ENCODE measurements at places on chromosomes 11 and 22. TPM values are rescaled to one million over a fixed set of nuclear protein-coding genes. Genes with fewer than 3 reads are reported as not detected.

The GAB4 gene
- 0.22 TPM for total RNA-seq

The DLG2 gene
- 3.8 TPM for total RNA-seq

DNA sequence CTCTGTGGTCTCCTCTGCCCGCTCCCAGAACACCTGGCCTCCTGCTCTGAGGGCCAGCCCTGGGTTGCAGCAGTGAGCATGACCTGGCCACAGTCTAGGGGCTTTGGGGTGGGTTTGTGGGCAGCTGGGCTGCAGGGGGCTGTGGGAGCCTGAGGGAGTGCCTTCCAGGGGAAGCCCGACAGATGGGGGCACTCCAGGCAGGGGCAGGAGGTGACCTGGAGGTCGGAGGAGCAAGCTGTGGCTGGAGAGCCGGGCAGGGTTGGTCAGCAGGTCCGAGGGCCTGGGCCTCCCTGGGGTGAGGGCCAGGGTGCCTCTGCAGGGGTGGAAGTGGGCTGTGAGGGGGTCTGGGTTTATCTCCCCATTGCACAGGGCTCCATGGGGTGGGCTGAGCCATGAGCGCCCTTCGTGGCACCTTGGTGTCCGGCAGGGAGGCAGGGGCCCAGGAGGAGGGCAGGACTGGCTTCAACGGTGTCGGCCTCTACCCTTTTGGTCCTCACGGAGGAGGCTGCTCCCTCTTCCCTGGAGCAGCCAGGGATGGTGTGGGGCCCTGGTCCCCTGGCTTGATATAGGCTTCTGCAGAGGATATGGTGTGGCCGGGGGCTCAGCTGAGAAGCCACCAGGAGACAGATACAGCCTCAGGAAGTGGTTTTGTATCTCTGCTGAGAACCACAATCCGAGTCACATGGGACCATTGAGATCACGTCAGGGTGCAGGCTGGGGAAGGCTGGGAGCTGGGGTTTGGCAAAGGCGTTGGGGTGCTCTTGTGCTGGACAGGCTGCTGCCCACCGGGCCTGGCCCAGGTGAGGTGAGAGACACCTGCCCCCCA, 22.3 kb downstream of the KCNQ1 start:
- DNase-seq = peak; percentile 77

GRCh38 chr11:3880724-3881123, 25.3 kb downstream of the STIM1 start:
- no peak for DNase-seq

DNA sequence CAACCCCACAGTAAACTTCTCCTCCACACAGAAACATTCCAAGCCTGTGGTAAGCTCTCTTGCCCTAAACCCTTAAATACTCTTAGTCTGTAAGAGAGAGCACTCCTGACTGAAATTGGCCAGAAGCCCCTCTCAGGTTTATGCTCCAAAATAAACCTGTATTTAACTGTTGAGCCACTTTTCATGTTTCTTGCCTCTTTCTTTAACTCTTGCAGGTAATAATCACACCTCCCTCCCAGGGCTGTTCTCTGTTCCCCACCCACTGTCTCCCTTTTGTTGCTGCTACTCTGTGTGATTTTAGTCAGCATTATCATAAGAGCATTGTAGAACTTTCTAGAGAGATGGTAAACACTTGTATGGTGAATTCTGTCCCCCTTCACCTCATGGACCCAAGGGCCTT, 2.1 kb upstream of the IFT27 start:
- no peak for DNase-seq

DNA sequence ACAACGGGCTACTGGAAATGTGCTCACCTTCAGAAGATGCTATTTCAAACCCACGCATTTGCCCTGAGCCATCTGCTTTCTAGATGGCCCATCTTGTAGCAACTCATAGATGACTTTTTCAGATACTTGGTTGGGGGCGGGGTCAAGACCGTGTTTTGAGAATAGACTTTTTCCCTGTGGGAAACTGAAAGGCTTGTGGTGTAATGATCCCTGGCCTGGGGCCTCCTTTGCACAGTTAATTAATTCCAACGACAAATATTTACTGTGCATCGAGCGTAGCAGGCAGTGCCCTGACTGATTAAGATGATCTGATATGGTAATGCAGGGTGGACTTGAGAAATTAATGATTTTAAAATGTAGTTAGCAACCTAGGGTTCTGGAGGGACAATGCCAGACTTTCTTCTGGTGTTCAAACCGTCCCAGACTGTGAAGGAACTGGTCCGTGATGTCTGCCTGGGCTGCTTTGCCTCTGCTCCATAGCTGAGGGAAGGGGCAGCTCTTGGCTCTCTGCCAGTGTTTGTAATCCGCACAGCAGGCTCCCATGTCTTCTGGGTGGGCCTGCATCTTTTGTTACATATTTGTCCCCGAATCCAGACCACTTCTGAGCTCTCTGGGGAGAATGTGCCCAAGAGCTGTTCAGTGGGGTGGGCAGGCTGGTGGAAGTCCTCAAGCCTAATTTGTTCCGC, 84.8 kb downstream of the ADAMTS15 start:
- DNase-seq = no peak

DNA sequence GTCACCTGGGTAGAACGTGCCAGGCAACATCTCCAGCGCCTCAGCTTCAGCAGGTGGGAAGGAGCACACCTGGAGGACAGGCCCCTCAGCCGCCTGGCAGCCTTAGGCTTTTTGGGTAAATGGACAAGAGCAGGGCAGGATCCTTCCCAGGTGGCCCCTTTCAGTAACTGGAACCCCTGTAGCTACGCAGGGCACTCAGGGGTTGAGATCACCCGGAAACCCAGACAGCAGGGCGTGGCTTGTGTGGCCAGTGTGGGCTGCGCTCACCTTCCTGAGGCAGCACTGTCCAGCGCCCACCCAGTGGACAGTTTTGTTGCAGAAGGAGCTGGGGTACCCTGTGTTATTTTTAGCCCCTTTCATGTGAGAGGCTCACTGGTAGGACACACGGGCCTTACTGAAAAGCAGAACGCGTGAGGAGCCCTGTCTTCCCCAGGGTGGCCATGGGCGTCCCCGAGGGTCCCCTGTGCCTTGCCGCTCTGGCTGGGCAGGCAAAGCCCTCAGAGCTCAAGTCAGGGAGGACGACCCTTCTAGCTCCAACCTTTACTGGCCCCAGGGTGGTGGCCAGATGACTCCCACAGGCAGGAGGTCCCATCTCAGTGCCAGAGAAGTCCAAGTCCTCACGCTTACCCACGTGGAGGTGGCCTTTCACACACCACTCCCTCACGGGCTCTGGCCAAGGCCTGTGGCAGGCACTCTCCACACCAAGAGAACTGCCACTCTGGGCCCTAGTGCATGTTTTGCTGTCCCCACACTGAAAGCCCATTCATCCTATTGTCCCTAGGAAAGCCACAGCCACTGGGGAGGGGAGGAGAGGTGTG, 75.8 kb downstream of the CTTN start:
- DNase-seq = no peak

GRCh38 chr11:43582863-43583462, 97.6 kb upstream of the HSD17B12 start:
- DNase-seq = no peak

GRCh38 chr11:20656901-20657300, 12.5 kb upstream of the NELL1 start:
- DNase-seq = no peak

DNA sequence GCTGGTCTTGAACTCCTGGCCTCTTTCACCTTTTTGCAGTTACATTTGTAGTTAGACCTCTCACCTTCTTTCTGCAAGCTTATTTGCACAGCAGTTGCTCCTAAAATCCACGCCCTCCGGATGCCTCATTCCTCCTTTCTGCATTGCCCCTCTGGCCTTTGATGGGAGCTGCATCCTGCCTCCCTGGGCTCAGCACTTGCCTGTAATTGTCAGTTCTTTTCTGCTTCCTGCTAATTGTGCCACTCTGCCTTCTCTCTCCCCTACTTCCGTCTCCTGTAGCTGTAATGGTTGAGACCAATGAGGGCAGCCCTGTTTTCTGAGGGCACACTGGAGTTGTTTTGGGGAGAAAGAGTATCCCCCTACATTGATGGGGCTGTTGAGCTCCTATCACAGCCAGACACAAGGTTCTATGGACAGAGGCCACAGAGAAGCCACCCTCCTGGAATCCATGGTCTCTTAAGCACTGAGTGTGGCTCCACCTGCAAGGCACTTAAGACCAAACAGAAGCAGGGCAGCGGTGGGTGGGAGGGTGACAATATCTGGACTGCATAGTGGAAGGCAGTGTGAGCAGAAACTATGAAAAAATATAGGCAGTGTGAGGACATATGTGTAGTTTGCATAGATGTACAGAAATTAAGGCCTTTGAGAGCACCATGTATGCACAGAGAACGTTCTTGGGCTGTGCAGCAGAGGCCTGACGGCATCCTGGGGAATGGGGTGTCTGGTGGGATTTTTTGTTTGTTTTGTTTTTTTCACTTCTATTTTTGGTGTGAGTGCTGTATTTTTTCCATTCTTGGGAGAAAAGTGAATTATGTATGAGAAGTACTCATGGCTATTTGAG, 30.5 kb downstream of the YDJC start:
- no peak for DNase-seq

DNA sequence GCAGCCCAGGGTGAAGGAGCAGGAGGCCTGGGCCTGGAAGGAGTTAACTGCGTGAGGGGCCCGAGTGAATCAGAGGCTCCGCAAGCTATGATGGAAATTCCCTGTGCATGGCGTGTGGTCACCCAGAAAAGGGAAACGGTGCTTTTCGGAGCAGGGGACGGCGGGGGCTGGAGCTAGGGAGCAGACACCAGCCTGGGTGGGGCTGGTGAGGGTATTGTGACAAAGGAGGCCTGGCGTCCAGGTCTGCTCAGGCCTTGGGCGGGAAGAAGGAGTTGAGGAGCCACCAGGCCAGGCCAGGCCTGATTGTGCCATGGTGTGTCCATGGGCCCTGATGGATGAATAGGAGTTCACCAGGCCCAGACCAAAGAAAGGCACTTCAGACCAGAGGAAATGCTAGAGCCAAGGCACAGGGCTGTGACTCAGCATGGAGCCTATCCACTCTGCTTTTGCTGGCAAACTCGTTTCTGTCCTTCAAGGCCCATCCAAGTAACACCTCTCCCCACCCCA, 12.8 kb upstream of the SPI1 start:
- DNase-seq = no peak

DNA sequence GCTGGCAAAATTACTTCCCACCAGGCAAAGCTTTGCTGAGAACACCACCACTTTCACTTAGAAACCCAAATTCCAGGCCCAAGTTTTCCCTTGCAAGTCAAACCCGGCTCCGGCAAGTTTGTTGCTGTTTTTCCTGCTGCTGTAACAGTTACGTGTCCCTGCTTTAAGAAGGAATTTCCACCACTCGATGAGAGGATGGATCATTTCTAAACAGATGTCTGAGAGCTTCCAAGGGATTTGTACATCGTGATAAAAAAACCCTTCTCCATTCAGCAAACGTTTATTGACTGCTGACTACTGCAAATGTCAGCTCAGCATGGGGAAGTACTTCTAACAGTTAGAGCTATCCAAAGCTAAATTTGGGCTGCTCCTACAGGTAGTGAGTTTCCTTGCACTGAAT, 19.7 kb downstream of the P2RX3 start:
- no peak for DNase-seq

DNA sequence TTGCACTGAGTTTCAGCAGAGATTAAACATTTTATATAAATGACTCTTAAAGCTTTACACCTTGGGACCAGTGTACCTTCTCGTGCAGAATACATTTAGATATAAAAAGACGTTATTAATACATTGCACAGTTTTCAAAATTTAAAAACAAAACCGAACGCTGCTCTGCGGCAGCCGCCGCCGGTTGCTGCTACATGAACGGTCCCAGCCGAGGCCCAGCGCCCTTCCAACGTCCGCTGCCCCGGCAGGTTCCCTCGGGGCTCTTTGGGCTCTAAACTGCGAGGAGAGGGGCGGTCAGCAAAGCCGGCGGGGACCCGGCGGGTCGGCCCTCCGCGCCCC, 2.0 kb downstream of the CDKN1C start:
- no peak for DNase-seq

GRCh38 chr11:57300785-57301184, 24.0 kb downstream of the TNKS1BP1 start:
- no peak for DNase-seq
